HAP-1 (cell line): ENCODE measurements at places on chromosomes 6 and 20.

DNA sequence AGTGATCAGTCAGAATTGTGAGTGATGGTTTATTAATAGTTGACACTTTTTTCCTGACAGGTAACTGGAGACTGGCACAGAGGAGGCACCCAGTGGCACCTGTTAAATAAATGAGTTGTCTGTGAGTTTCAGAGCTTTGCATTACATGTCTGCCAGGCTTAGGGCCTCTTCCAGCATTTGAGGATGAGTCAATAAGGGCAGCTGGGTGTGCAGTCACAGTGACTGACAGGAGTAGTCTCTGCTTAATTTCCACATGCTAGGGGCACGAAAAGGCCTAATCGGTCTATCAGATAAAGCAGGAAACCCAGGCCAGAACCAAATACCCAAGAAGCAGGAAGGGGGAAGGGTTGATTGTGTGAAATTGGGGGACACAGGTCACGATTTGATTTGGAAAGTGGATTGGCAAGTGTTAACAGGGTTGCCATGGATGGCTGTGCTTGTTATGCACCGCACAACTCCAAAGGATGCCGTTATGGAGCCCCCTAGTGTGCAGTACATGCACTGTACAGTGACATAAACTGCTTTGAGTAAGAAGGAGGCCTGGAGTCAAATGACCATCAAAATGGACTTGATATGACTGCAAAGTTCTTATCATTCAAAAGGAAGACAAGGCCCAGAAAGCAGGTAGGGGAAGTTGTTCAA, 111.9 kb upstream of the GGTLC1 start:
- DNase-seq, result peak; percentile 27

GRCh38 chr20:37220731-37221130, 40.9 kb downstream of the GHRH start:
- DNase-seq, result peak; percentile 46

DNA sequence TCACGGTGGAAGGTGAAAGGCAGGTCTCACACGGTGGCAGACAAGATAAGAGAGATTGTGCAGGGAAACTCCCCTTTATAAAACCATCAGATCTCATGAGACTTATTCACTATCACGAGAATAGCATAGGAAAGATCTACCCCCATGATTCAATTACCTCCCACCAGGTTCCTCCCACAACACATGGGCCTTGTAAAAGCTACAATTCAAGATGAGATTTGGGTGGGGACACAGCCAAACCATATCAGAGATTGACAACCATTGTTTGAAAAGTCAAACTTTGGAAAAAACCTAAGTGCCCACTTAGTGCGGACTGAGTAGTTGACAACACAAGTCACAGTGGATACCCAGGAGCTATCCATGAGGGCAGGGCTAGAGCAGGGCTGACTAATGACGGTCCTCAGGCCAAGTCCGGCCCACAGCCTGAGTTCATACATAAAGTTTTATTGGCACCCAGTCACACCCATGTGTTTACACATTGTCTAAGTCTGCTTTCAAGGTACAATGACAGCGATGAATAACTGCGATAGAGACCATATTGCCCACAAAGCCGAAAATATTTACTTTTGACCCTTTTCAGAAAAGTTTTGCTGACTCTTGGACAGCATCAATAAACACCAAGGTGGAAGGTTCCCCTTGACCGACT, 33.8 kb upstream of the PMEPA1 start:
- no peak for DNase-seq

GRCh38 chr6:113377362-113377942, 479.7 kb upstream of the MARCKS start:
- DNase-seq, result no peak

DNA sequence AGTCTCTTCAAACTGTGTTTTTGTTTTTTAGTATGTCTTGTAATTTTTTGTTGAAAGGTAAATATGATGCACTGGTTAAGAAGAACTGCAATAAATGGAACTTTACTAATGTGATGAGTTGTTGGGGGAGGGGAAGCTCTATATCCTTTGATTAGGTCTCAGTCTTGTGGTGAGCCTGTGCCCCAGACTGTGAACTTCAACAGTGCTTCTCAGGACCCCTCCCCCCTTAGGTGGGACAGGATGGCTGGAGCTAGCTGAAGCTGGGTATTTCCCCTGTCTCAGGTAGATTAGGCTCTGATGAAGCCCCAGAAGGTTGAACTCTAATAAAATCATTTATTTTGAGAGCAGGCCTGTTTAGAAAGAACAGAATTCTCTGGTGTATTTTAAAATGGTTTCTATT, 31.4 kb upstream of the TASP1 start:
- no peak for DNase-seq

DNA sequence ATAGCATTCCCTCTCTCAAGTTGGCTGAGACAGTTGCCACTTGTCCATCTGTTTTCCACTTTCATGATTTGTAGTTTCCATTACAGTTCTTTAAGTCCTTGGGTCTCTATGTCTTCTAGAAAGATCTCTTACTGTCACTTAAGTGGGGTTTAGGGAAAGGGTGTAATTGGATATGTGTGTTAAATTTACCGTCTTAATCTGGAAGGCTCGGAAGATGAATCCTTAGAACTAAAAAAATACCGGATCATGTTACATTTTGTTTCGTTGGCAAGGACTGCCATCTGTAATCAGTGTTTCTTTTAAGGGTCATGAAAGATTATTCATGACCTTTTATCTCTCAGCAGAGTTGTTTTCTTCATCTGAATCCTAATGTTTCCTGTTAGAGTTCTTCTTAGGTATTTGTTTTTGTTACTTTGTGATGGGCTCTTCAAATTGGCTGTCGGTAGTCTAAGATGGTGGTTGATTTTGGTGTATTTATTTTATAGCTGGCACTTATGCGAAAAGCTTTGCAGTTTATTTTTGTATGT, 21.8 kb upstream of the BTBD3 start:
- DNase-seq, result no peak

DNA sequence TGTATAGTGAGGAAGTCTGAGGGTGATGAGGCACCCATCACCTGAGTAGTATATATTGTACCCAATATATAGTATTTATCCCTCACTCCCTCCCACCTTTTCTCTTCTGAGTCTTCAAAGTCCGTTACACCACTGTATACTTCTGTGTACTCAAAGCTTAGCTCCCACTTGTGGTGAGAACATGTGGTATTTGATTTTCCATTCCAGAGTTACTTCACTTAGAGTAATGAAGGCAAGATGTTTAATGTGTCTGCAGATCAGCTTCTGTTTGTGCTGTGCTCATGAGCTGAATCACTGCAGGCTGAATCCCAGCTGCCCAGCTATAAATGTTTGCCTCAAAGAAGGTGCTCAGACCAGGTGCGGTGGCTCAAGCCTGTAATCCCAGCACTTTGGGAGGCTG, 139.3 kb upstream of the FOXA2 start:
- DNase-seq, result no peak

DNA sequence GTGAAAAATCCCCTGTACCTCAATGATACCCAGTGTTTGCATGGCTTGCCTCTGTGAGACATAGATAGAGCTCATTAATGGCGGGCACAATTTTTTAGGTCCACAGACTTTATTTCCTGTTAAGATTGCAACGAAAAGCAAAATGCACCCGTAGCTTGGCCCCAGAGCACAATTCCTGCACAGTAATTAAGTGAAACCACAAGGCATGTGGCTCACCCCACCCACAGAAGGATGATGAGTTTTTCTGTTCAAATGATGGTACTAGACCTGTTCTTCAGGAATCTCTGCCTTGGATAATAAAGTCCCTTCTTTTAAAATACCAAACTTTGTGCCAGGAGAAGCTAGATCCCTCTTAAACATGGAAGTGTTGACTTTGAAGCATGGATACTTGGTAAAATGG, 738.1 kb downstream of the QKI start:
- DNase-seq, result no peak

DNA sequence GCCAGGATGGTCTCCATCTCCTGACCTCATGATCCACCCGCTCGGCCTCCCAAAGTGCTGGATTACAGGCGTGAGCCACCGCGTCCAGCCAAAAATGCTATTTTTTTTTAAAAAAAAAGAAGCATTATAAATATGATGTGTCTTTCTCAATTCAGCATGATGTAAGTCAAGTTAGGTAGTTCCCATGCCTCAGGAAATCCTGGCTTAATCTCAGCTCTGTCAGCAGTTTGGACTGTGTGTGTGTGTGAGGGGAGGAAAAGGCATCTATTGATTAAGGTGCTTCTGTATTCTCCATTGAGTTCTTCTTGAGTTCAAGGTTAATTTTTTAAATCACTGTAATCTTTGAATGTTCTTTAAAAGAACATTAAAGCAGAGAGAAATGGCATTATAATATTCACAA, 51.5 kb downstream of the GMDS start:
- DNase-seq, result no peak

- no peak for DNase-seq
Observed at GRCh38 chr20:19017104-19017690, 195.2 kb upstream of the SLC24A3 start.
